ENCODE measurements at places on chromosomes 5 and 9.

DNA sequence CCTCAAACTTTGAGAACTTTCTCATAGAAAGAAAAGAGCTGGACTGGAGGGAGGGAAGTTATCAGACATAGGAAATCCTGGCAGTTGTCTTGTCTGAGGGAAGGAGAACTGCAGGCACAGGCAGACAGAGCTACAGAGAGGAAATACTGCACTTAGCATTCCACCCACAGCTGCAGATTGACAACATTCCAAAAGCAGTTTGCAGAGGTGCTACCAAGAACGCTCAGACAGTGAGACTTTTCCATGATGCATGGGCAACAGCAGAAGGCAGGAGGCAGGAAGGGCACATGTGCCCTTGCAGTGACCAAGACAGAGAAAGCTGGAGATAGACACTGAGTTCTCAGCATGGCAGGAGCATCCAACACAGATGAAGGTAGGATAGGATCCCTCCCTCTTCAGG lies 327.5 kb upstream of the ZNF462 start:
- DNase-seq = no peak

DNA sequence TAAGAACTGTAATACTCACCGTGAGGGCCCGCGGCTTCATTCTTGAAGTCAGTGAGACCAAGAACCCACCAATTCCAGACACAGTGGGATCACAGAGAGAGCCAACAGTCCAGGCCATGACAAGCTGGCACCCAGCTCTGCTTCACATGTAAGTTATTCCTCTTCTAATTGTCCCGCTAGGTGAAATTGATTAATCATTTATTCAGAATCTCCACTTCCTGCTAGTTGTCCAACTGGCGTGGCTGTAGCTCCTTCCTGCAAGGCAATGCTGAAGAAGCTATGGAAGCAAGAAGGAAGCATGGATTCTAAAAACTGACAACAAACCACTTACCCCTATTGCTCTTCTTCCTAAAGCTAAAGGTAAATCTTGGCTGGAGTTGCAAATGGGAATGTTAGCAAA lies 30.0 kb upstream of the GLRX start:
- no peak for DNase-seq

DNA sequence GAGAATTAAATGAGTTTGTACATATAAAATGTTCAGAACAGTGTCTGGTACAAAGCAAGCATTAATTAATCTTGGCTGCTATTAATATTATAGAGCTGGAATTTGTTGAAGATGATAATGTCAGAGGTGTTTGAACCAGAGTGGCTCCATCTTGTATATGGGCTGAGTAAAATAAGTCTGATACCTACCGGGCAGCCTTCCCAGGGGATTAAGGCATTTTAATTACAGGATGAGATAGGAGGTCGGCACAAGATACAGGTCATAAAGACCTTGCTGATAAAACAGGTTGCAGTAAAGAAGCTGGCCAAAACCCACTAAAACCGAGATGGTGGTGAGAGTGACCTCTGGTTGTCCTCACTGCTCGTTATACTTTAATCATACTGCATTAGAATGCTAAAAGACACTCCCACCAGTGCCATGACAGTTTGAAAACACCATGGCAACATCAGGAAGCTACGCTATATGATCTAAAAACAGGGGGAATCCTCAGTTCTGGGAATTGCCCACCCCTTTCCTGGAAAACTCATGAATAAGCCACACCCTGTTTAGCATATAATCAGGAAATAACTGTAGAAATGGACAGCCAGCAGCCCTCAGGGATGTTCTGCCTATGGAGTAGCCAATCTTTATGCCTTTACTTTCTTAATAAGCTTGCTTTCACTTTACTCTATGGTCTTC lies 90.2 kb downstream of the PLK2 start:
- DNase-seq = no peak

- DNase-seq = no peak
Measured at GRCh38 chr5:178108966-178109365, 4.4 kb upstream of the N4BP3 start.

DNA sequence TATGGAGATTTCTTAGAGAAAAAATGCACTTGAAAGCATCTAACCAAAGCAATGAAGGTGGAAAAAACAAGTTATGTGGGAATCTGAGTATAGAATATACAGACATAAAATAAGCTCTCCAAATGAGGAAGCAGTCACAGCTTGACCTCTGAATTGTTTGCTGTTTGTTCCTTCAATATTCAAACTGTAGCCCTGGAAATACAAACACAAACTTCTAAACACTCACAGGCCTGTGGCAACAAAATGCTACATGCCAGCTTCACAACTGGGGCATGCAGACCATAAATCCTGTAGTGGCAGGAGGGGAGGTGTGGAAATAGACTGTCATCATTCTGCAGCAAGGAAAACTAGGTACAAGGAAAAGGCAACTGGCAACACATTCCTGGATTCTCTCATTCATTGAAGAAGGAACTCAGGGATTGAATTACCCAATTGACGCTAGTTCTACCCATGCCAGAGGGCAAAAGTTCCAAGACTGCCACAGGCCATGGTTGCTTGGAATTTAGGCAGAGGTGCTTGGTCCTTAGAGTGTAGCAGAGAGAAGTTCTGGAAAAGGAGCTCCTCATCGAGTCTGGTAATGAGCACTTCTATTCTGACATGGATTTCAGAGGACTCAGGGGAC lies 349.6 kb downstream of the PDE4D start:
- no peak for DNase-seq

DNA sequence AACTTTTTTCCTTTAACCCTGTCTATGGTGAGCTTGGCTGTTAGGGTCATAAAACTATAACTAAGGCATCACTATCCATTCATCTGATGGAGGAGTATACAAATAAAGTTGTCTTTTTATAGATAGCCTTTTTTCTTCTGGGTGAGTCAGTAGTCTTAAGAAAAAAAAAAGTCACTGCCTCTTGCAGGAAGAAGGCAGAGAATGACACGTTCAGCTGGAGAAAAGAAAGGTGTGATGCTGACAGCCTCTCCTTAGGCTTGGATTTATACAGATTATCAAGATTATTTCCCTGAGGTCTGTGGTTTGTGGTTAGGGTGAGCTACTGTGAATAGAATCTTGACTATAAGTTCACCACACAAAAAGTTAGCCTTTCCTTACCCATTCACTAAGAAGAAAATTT lies 23.0 kb downstream of the EPB41L4B start:
- DNase-seq = peak; percentile 90

DNA sequence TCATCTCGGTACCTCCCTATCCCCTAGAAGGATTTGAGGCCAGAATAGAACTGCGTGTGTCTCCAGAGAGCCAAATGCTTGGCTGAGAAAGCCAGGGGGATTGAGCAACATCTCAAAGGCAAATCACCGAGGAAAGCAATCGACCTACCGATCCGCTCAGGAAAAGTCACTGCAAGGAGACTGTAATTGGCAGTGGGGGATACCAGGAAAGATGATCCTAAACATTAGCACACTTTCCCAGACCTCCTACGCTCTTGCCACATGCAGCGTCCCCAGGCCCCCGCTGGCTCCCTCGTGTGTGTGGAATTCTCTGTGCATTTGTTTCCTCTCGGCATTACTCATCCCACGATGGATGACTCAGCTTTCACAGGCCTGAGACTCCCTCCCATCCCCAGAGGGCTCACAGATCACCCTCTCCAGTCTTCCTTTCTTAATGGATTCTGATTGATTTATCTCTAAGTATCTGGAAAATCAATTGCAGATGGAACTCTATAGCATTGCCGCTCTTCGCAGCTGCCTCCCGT lies 82.2 kb upstream of the ICE1 start:
- DNase-seq = peak; percentile 99

DNA sequence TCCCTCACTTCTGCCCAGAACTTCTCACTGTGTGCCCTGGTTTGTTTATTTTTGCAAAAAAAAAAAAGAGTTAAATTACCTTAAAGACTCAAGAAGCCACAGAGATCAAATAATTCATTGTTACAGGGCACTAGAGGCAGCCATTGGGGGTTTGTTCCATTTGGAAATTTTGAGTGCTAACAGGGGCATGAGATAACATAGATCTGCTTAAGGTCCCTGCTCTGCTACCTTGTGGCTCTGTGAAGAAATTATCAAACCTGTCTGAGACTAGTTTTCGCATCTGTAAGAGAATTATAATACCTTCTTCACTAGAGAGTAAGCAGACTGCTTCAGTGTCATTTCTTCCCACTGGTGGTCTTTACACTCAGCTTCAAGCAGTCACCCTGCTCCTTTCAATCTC lies 394 bp downstream of the TLR4 start:
- DNase-seq = no peak

DNA sequence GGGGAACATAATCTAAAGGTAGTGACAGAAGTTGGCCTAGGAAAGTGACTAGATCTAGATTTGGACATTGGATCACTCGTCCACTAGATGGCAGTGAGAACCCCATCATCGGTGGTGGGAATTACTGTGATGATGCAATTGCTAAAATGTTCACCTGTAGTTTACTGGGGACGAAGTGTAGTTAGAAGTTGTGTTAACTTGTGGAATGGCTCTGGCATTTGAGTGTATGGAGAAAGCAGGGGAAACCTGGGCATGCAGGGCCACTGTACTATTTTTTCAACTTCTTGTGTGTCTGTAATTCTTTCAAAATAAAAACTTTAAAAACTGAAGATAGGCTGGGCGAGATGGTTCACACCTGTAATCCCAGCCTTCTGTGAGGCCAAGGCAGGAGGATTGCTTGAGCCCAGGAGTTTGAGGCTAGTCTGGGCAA lies 75.5 kb downstream of the PHAX start:
- peak; percentile 56 for DNase-seq

DNA sequence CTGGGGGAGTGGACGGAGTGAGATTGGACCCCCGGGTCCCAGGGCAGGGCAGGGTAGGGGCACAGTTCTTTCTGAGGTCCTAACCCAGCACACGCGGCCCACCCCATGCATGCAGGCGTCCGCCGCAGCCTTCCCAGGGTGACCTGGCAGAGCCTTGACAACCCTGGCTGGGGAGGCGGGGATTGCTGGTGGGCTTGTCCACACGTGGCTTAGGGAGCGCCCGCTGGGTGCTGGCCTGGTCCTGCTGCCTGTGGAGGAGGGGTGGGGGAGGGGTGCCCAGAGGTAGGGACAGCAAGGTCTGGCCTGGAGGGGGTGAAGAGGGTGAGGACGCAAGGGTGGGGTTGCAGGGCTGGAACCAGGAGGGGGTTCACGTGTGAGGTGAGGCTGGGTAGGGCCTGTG lies 6.0 kb downstream of the RXRA start:
- no peak for DNase-seq

DNA sequence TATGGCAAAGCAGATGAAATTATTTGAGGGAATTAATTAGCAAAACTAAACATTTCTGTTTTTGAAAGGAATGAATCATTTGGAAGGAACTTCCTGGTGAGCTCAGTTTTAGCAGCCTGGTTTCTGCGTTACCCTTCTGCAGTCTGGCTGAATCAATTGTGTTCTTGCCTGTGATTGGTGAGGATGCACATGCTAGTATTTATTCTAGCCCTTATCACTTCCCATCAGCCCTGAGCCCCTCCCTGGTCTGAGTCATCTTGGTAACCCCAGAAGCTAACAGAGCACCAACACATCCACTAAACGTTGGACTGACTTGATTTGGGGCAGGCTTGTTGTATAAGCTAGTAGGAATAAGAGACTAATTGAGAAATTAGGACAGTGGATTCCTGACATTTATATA lies 6.6 kb downstream of the TJP2 start:
- peak; percentile 93 for DNase-seq

- DNase-seq = no peak
Measured at GRCh38 chr5:132050661-132051552, 9.5 kb upstream of the IL3 start.

DNA sequence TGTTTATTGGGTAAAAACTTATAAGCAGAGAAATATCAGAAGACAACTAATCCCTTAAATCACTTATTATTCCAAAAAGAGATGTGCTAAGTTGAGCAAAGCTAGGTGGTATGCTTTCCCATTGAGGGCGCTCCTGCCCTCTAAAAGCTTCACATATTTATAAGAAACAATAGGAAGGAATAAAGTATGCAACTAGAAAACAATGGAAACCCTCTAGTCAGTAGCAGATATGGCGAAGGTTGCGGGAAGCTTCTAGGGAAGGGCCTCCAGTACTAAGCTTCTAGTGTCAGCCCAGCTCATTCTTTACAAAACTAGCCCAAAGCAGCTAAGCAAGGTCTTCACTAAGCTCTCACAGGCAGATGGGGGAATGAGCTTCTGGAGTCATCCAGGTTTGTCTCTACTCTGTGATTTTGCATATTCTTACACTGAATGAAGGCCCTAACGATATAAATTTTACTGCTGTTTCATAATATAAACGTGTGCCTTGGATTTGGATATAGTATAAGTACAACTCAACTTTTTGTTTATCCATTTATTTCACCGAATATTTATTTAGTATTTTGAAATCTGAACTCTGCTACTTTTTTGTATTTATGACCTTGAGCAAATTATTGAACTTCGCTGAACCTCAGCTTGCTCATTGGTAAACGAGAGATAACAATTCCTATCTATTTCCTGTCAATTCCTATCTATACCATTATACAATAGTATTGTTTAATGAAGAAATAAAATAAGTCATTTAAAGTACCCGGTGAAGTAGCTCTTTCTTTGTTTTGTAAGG lies 571.4 kb downstream of the ELAVL2 start:
- DNase-seq = no peak

DNA sequence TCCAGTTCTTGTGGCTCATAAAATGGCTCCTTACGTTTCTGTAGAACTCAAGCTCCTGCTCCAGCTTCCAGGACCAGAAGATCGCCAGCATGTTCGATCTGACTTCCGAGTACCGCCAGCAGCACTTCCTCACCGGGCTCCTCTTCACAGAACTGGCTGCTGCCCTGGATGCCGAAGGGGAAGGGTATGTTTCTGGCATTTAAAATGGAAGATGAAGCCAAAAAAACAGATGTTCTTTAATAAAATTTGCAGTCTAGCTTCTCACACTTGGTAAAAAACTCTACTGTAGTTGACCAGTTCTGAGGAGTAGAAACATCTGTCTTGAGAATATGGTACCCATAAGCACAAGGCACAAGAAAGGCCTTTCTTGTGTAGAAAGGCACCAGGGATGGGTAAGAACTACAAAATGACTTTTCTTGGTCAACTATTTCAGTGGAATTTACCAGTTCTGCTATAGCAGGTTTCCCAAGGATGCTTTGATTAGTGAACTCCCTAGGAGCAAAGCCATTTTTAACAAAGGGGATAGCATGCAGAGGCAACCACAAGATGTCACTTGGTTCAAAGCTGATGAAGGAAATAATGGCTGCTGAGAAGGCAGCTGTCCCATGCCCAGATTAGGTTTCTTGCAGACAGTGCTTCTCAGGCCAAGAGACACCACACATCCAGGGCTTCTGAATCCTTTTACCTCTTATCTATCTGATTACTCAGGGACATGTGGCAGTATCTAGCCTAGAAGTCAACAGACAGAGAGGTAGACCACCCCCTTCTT lies 192.4 kb downstream of the DOCK8 start:
- no peak for DNase-seq

GRCh38 chr9:98707166-98708102 lies 1.3 kb downstream of the GABBR2 start:
- no peak for DNase-seq

DNA sequence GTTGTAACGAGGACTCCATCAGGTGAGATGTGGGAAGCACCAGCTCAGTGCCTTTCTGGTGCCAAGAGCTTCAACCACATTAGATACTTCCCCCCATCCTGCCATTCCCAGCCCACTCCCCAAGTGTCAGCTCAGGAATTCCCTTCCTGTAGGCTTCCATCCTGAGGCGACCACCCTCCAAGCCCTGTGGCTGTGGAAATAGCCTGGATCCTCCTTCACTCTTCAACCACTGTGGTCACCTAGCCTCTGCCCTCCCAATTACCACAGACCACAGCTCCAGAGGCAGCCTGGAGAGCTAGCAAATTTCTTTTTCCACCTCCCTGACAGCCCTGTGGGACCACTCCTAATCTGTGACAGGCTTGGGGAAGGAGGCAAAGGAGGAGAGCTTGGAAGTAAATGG lies 219.8 kb upstream of the MAP3K1 start:
- DNase-seq = no peak

Data from RCC 7860 (cell line).